ENCODE measurements at places on chromosomes 11 and 22.
A peak's percentile ranks its signal among the peaks of the same experiment; 100 is the strongest.

- no peak for DNase-seq
Measured at GRCh38 chr11:133476570-133477250, 55.6 kb downstream of the OPCML start.

DNA sequence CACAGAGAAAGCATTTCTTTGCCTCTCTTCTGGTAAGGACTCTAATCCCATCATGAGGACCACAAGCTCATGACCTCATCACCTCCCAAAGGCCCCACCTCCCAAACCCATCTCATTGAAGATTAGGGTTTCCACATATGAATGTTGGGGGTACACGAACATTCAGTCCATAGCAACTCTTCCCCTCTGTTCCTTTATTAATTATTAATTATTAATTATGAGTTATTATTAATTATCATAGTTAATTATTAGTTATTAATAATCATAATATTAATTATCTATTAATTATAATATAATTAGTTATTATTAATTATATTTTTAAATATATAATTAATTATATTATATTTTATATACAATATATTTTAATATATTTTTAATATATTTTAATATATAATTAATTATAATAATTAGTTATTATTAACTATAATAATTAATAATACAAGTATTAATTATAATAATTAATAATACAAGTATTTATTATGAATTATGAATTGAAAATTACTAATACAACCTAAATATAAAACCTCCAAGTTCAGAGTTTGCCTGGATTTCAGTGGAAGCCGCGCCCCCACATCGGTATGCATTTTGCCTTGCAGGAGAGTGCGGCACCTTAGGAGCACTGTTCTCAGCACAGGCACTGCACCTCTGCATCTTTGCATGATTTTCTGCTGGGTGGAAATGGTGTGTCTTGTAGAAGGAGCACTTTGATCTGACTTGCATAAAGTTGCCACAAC, 128.0 kb upstream of the FGF3 start:
- DNase-seq: no peak

DNA sequence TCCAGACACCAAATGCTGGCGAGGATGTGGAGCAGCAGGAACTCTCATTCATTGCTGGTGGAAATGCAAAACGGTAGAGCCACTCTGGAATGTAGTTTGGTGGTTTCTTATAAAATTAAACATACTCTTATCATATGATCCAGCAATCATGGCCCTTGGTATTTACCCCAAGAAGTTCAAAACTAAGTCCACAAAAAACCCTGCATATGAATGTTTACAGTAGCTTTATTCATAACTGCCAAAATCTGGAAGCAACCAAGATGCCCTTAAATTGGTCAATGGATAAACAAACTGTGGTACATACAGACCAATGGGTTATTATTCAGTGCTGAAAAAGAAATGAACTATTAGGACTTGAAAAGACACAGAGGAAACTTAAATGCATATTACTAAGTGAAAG, 87.8 kb downstream of the APOL5 start:
- DNase-seq: no peak

- DNase-seq: no peak
Measured at GRCh38 chr22:17217179-17217578, 2.1 kb downstream of the ADA2 start.

DNA sequence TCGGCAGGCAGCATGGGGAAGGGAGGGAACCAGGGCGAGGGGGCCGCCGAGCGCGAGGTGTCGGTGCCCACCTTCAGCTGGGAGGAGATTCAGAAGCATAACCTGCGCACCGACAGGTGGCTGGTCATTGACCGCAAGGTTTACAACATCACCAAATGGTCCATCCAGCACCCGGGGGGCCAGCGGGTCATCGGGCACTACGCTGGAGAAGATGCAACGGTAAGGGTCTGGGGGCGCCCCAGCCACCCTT, 204 bp downstream of the FADS2 start:
- DNase-seq: no peak

- DNase-seq: no peak
Measured at GRCh38 chr11:74682731-74683278, 48.4 kb downstream of the CHRDL2 start.

DNA sequence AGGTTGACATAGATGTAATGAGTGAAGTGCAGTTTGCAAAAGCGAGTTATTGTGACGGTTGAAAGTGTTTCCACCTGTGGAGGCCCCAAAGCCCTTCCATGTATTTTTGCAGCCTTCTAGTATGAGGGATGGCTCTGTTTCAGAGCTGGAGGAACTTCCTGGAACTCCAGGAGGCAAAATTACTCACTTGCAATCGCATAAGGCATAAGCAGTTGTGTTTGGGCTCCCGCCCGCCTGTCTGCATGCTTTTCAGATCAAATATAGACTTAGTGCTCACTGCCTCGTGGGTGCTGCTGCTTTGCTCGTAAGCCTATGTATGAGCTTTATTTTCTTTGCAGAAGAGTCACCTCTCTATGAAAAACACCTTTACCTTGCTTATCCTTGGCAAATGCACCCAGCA, 146.8 kb upstream of the LARGE1 start:
- no peak for DNase-seq

- no peak for DNase-seq
Measured at GRCh38 chr11:102800767-102801166, 2.8 kb upstream of the MMP1 start.

GRCh38 chr11:69818231-69818602, 999 bp downstream of the FGF3 start:
- DNase-seq: no peak

DNA sequence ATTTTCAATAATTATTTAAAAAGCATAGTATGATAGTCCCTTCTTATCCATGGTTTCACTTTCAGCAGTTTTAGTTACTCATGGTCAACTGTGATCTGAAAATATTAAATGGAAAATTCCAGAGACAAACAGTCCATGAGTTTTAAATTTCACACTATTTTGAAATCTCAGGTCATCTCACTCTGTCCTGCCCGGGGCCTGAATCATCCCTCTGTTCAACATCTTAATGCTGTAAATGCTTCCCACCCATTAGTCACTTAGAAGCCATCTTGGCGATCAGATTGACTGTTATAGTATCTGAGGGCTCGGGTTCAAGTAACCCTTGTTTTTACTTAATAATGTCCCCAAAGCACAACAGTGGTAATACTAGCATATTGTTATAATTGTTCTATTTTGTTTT, 1509.3 kb downstream of the FAM181B start:
- DNase-seq: no peak

DNA sequence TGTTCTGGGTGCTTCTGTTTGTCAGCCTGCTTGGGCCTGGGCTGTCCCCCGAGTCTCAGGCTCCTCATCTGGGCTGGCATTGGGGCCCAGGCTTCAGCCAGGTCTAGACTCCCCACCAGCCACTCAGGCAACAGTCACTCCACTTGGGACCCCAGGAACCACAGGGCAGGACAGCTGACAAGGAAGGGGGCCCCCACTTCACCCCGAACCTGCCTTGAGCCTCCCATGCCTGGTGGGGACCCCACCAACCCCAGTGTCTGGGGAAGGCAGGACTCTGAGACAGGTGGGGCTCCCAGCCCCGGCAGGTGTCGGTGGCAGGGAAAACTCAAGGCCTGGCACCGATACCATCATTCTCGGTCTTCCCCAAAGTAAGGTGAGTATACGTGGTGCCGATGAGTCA, 11.7 kb upstream of the LTO1 start:
- no peak for DNase-seq

GRCh38 chr11:122207921-122208764, 92.1 kb upstream of the BLID start:
- DNase-seq: no peak

DNA sequence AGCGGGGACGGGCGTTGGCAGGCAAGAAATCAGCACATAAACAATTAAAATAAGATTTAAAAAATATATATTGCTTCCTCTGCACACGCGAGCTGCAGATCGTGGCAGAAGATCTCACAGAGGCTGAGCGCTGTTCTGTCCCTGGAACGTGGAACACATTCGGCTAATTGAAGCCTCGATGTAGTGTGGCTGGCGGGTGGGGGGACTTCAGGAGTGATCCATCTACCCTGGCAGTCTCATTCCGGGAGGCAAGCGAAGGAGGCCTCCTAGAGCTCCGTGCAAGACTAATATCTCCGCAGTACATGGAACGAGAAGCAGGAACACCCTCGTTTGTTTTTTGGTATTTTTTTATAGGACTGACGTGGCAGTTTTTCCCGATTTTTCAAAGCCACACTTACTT, 402.4 kb downstream of the MN1 start:
- DNase-seq: no peak

DNA sequence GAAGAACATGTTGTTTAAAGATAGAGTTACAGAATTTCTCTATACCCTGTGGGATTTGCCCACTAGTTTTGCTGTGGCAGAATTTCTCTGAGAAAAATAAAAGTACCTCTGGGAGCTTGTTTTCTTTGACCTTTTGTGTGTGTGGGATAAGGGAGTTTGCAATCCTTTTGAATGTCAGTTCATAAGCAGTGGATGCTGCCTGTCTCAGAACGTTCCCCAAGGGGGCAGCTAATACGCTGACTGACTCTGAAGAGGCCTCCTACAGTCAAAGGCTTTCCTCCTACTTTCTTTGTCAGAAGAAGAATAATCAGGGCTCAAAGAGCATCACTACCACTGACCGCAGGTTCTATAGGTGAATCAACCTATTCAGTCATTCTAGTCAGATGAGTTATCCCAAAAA, 140.6 kb downstream of the AASDHPPT start:
- DNase-seq: no peak

DNA sequence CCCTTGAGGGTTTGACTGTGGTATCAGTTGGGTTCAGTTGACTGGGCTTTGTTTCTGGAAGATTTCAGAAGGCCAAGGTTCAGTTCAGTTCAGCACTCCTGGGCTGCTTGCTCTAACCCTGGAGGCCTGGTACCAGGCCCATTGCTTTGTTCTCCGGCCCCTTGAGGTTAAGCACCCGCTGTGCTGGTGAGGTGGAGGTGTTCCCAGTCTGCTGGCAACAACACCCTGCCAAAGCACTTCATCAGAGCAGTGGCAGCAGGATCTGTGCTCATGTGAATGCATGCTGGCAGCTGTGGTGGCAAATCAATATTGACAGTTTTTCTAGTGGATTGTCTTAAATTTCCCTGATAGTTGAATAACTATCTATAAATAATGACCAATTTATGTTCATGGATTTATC, 3.8 kb upstream of the SCGB1D1 start:
- no peak for DNase-seq

DNA sequence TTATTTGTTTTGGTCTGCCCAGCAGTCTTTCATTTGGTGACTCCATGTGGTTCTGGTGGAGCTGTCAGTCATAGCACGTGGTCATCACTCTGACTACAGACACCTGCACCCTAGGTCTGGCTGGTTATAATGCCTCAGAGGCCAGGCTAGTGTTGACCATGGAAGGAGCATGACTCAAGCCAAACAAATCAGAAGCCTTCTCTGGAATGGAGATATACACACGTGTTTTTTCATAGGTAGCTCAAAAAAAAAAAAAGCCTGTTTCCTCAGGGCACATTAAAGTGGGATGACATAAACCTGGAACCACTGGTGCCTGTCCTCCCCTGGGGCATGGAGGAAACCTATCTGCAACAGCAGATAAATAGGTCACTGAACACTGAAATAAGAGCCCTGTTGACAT, 8.1 kb upstream of the PLAAT3 start:
- no peak for DNase-seq

DNA sequence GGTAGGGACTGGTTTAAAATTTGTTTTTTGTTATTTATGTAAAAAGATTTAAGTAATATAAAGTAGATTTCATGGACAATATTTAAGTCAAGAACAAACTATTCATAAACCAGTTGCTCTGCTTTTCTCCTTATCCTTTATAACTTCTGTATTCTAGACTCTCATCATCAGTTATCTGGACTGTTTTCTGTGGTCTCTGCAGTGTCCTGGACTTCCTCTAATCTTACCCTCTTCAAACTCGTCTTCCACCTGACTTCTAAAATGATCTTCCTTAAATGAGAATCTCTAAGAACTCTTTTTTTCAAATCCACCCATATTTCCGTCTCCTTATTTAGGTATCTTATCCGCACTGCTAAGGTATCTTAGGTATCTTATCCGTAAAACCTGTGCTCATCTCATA, 8.1 kb downstream of the RRM1 start:
- DNase-seq: no peak

GRCh38 chr11:45930031-45930794, 7.8 kb downstream of the LARGE2 start:
- DNase-seq: peak; percentile 31

DNA sequence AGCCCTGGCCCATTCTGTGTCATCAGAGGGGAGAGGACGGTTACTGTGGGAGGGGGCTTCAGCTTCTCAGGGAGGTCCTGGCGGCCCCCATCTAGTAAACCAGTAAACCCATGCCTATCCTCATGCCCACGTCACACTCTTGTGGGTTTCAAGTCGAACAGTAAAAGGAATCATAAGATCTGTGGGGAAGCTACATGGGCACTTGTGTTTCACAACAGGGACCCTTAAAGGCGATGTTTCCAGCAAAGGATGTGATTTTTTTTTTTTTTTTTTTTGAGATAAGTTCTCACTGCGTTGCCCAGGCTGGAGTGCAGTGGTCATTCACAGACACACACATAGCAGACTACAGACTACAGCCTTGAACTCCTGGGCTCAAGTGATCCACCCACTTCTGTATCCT, 9.2 kb upstream of the PARVG start:
- no peak for DNase-seq

DNA sequence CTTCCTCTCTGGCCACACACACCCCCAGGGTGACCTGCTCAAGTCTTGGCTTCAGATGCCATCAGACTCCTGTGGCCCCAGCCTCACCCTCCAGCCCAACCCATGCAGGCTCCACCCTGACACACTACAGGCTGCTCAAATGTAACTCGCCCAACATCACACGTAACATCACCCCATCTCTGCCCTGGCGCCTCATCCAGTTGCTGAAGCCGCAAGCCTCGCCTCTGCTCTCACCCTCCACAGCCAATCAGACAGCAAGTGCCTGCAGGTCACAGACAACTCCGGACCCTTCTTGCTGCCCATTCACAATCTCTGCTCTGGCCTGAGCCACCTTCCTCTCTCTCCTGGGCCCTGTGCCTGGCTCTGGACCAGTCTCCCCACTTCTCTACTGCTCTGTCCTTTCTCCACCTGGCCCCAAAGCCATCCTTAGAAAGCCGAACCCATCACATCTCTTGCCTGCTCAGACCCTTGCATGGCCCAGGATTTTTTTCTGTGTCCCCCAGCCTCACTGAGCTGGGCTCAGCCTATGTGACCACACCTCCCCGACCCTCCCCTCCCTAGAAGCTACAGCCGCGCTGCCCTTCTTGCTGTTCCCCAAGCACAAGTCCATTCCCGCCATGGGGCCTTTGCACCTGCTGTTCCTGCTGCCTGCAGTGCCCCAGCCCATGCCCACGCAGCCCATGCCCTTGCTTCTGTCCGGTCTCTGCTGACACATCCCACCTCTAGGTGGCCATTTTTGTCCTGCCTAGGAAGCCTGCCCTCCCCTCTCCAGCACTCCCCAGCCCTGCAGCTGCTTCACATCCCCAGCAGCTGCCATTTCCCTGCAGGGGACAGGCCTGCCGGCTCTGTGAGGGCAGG, 333.9 kb downstream of the CTTN start:
- no peak for DNase-seq

DNA sequence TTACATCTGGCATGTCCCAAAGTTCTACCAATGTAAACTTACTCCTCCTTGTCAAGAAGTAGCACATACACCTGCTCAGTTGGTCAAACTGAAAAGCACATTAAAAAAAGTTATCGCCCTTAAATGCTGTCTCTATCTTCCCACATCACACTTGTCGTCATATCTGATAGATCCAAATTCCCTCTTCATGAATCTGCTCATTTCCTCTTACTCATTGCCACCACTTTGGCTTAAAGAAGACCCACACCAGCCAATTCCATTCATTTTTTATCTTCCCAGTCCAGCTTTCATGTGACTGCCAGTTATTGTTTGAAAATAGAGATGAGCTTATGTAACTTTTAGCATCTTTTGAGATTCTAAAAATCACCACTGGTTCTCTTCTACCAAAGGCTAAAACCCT, 305.9 kb upstream of the MTNR1B start:
- DNase-seq: no peak

Data from activated T-helper 1 cell treated with Interleukin-2 at 50 U/mL for 16 hours (primary cell).